ENCODE measurements at places on chromosomes 3 and 15.

DNA sequence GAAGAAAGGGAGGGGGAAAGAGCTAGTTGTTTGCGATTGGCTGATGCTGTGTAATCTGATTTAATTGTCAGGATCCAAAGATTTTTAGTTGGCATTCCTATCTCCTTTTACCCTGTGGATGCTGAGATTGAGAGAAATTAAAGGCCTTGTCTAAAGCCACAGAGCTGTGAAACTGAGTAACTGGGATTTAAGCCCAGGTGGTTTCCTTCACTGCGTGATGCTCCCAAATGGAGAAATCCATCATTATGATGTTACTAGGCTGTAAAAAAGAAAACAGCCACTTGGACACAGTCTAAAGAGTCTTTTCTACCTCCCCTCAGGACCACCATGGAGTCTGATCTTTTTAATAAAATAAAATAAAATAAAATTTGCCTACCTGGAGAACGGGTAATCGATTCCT is 883.0 kb upstream of the NR2F2 start:
- no peak for DNase-seq

DNA sequence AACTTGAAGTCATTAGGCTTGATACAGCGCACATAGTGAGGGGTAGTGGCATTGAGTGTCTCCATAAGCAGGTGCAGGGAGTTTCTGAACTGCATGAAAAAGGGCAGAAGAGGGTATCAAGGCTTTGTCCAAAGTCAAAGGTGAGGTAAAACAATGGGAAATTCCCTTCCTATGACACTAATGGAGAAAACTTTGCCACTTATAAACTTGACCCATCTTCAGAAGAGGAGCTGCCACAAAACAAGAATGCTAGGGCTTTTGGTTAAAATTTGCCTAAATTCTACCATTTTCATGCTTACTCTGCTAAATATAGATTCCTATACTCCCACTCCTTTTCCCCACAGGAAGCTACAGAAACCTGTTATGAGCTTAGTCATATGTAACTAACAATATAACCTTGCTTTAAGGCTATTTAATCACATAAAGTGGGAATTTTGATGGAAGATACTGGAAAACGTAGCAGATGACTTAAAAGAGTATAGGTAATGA is 87.5 kb upstream of the MYO5C start:
- DNase-seq, result no peak

- no peak for DNase-seq
Observed at GRCh38 chr3:188861842-188862744, 309.7 kb upstream of the TPRG1 start.

- no peak for DNase-seq
Observed at GRCh38 chr15:95266451-95267061, 1035.2 kb downstream of the MCTP2 start.

- DNase-seq, result no peak
Observed at GRCh38 chr15:62060896-62061280, 641 bp upstream of the VPS13C start.

GRCh38 chr3:31432897-31433678 is 99.6 kb upstream of the STT3B start:
- no peak for DNase-seq

- no peak for DNase-seq
Observed at GRCh38 chr3:49397470-49397869, 14.3 kb downstream of the RHOA start.

DNA sequence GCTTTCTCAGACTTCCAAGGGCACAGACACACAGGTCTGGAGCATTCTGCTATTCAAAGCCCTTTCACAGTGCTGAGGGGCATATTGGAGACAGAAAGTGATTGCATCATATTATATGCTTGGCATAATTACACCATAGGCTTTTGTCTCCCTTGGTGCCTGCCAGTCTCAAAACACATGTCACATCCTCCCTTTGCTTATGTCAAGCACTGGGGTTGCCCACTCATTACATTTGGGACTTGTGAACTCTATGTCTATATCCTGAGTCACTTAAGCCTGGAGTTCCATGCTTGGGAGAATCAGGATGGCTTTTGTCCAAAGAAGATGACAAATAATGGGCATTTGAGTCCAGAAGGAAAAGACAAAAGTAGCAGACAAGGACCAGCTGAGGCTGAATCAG is 12.3 kb upstream of the PDZRN3 start:
- DNase-seq, result no peak

DNA sequence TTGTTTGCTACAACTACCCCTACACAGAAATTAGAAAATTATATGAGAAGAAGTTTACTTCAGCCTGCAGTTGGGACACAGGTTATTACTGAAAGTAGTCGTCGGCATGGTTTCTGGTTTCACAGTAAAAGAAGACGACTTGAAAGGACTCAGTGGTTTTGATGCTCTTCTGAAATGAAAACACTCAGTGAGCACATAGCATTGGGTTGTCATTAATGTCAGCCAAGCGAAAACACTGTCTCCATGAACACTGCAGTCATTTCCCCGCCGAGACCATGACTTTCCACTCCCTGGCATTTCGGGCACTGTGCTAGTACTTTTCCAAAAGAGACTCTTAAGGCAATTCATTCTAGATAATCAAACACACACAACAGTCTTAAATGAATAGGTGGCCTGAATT is 69.2 kb upstream of the ICE2 start:
- DNase-seq, result no peak

- DNase-seq, result no peak
Observed at GRCh38 chr15:90340345-90340744, 11.7 kb upstream of the ZNF774 start.

GRCh38 chr3:9028134-9028533 is 64.9 kb upstream of the RAD18 start:
- no peak for DNase-seq

DNA sequence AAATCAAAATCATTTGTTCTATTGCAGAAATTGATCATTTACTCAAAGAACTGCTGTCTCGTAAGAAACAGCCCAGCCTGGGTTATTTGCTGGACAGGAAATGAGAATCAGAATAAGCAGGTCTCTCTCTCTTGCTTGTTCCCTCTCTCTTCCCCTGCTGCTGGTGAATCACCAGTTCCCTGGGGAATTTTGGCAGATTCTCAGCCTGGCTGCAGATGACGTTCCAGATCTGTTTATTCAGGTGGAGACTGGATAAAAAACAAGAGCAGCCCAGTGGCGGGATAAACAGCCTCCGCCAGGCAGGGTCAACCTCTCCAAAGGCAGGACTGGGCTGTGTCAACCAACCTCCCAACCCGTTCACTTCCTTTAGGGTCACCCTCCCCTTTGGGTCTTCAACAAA is 72.1 kb downstream of the LRIG1 start:
- DNase-seq, result no peak

- no peak for DNase-seq
Observed at GRCh38 chr15:101126618-101127505, 125.0 kb downstream of the CHSY1 start.

DNA sequence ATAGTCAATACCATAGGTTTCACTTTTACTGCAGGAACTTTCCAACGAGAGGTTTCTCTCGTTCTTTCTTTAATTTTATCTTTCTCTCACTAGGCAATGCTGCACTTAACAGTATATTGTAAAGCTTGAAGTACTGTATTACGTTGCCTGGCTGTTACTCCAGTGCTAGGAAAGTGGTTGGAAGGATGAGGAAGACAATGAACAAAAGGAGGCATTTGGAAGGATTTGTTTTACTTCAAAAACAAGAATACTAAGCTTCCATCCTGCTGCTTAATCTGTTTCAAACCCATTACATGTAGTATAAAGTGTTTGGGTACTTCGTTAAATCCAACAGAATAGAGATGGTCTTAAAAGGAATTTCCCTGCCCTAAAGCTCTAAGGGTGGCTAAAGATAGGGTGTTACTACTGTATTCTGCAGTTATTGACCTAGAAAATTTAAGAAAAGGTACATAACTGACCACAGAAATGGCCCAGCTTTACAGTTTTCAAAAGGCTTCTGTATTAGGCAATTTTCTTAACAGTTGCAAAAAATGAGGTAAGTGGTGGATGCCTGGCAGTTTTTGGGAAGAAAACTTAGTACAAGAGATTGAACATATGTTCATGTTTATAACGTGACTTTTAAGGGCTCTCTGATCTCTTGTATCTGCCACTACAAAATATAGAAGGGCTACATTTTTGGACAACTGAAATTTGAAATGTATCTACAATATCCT is 785 bp upstream of the IFT57 start:
- DNase-seq, result no peak

DNA sequence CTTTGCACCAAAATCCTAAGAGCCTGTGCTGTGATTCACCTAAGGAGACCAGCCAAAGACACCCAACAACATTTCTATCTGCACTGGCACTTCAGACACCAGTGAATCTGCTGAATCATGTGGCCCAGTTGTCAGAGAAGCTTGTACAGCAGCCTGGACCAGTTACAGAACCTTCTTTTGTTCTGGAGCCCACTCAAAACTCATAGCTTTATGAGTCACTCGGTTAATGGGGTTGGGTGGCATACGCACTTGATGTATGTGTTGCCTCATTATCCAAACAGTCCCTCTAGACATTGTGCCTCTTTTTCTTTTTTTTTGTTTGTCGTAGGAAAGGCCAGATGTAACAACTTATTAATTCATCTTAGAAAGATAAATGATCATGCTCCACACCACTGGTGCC is 25.6 kb upstream of the GOLGA6L2 start:
- no peak for DNase-seq

GRCh38 chr3:65960087-65960486 is 78.6 kb downstream of the MAGI1 start:
- DNase-seq, result no peak

- no peak for DNase-seq
Observed at GRCh38 chr3:166484470-166484869, 647.2 kb upstream of the BCHE start.

- DNase-seq, result no peak
Observed at GRCh38 chr3:147945968-147946519, 536.9 kb downstream of the ZIC1 start.

DNA sequence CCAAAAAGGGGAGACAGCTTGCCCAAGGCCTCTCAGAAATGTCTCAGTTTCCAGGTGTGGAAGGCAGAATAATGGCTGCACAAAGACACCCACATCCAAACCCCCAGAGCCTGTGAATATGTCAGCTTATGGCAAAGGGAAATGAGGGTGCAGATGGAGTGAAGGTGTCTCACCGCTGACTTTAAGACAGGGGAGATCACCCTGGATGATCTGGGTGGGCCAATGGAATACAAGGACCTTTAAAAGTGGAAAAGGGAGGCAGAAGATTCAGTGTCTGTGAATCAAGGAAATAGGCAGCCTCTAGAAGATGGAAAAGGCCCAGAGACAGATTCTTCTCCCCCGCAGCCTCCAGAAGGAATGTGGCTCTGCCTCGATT is 48.8 kb upstream of the ATP2B2 start:
- DNase-seq, result no peak

GRCh38 chr3:3586843-3587646 is 212.2 kb upstream of the LRRN1 start:
- DNase-seq, result no peak

GRCh38 chr15:63449731-63450130 is 54.7 kb upstream of the USP3 start:
- DNase-seq, result no peak
